ENCODE measurements at places on chromosomes 13 and 19.

DNA sequence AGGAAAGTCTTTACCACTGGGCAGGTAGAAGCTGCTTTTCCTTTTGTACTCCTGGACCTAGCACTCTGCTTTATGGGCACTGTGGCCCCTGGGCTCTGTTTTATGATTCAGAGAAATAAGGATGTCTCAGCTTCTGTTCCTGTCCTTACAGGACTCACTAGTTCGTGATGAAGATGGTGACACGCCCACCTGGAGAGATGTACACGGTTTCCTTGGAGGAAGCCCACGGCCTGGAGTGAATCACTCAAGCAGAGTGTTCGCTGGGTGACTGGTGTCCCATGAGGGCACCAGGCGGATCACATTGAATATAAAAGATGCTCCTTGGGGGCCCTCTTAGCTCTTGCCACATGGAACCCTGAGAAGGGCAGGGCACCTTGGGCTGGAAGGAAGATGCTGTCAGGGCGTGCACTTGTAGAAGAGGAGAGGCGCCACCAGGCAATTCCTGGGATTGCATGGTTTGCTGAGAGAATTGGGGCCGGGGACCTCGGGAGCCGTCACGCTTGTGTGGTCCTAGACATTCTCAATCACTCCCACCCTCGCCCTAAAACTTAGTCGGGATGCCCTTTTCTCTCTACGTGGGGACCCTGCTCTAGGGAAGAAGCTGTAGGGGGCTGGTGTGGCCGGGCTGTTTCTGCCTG is 202.6 kb downstream of the TSHZ3 start:
- DNase-seq: no peak

DNA sequence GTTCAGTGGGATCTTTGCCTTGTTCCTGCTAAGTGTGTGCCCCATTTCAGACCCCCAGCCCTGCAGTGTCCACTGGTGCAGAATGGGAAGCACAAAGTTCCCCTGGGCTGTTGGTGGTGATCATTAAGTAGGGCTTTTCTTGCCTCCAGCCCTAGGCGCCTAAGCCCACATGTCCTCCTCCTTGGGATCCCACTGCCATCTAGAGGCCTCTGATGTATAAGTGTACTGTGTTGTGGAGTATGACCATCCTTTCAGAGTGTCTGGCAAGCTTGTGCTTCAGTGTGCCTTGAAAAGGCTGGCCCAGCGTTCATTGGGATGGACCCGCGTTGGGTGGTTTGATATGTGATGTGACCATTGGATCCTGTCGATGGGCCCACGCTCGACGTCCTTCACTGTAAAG is 71.2 kb downstream of the WASF3 start:
- no peak for DNase-seq

- peak; percentile 33 for DNase-seq
Observed at GRCh38 chr19:13781547-13781946, 7.3 kb downstream of the C19orf53 start.

DNA sequence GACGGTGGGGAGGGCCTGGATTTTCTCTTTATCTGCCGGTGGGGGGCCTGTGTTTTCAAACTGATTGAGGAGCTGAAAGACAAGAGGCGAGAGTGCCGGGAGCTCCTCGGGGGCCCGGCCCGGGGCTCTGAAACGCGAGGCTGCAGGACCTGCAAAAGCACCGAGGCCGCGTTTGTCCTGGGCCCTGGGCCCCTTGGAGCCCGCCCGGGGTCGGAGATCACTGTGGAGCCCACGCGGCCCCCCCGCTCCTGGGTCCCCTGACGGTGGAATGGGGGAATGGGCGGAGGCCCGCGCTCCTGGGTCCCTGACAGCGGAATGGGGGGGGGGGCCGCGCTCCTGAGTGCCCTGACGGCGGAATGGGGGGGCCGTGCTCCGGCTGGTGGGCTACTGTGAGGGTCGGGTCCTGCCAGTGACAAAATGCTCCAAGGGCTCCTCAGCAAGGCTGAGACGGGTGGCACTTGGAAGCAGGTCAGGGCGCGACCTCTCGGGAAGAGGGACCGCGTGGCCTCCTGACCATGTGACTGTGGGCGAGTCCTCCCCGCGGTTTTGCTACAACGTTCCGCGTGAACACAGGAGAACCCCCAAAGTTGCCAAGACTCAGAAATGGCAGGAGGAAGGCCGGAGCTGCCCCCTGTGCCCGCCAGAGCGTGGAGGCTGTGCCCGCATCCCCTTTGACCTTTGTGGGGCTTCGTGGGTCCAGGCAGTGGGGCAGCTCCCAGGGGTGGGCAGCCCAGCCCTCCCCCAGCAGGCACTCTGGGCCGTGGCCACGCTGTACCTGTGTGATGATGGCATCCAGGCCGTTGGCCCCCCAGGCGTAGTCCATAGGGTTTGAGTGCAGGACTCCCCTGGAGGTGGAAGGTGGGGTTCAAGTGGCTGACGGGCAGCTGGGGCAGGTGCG is 9.5 kb downstream of the FGF22 start:
- no peak for DNase-seq

GRCh38 chr13:99133848-99134247 is 66.8 kb upstream of the UBAC2 start:
- no peak for DNase-seq

- DNase-seq: no peak
Observed at GRCh38 chr13:67328895-67329294, 98.8 kb upstream of the PCDH9 start.

GRCh38 chr19:35718345-35719041 is 690 bp downstream of the KMT2B start:
- DNase-seq: no peak

GRCh38 chr19:40416918-40417642 is 3.9 kb upstream of the PRX start:
- no peak for DNase-seq

- no peak for DNase-seq
Observed at GRCh38 chr13:35874704-35875103, 256.5 kb downstream of the DCLK1 start.

DNA sequence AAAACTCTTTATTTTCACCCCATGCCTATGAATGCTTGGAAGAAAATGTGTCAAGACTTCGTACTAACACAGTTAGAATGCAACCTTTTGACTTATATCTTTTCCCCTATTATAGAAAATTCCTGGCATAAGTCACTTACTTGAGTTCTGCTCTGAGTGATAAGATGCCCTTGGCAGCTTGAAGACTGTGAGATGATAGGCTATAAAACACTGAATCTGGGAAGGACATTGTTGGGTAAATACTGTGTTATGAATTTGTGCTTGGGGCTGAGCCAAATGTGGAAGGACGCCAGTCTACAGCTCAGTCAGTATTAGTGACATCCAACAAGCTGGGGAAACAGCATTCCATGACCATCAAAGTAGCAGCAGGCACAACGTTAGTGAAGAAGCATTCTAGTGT is 368.0 kb upstream of the SGCG start:
- DNase-seq: no peak

DNA sequence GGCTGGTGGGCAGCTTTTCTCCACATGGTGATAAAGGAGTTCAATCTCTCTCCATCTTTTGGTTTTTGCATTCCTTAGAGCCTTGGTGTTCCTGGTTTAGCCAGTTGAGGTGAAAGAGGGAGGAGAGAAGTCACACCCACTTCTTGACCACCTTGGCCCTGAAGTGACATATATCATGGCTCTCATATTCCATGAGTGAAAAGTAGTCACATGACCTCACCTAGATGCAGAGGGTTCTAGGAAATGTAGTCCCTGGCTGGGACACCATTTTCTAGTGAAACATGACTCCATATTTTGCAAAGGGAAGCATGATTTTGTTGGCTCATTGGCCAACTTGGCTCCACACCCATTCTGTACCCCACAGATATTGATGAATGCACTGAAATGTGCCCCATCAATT is 16.1 kb downstream of the ADGRE1 start:
- DNase-seq: no peak

DNA sequence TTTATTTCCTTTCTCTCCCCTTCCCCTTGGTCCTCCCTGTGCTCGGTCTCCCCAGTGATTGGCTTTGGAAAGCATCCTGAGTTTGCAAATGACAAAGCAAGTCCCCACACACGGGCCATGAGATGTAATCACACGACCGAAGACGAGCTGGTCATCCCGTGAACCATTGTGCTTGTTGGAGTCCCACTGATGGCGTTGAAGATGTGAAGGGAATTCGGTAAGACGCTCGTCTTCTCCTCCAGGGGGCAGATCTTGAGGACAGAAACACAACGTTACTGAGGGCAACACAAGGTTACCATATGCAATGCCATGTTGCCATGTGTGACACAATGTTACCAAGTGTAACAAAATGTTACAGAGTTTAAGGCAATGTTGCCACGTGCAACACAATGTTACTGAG is 42.0 kb upstream of the SLC15A1 start:
- no peak for DNase-seq

DNA sequence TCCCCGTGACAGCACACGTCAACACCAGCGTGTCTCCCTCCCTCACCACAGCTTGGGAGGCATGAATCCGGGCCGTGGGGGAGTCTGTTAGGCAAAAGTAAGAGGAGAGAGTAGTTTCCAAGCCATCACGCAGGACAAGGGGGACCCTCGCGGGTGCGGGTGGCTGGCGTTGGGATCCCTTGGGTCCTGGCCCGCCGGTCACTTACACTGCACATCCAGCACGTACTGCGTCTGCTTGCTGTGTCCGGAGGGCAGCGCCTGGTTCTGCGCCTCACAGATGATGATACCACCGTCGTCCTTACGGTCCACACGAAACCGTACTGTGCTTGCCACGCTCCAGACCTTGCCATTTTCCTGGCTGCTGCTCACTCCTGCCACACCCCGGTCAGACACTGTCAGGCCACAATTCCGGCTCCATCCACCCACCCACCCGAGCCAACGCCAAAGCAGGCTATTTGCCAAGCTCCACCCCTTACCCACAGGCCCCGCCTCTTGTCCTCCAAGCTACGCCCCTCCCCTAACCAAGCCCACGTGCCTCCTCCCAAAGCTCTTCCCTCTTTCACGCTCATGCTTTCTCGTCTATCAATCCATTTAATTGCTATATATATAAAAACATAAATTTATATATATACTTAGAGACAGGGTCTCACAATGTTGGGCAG is 6.6 kb upstream of the ZNF428 start:
- DNase-seq: no peak

GRCh38 chr13:65836066-65836465 is 1394.1 kb downstream of the PCDH9 start:
- no peak for DNase-seq

DNA sequence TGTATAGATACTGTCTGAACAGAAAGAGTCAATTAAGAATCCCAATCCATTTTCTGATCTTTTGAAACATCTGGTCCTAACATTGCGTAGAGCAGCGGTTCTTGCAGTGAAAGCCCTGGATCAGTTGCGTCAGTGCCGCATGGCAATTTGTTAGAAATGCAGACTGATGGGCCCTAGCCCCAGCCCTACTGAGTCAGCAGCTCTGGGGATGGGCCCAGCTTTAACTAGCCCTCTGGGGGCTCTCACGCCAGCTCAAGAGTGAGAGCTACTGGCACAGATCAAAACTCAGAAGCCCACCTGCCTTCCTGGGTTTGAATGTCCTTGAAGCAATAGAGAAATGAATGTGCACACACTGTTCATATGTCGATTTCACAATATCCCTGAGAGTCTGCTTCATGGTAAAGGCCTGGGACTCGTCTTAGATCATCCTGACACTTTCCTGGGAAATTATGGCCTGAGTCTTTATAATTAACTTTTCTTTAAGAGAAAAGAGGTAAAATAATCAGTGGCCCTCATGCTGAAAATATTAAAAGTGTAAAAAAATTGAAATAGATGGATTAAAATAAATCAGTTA is 206.8 kb upstream of the TMTC4 start:
- DNase-seq: no peak

DNA sequence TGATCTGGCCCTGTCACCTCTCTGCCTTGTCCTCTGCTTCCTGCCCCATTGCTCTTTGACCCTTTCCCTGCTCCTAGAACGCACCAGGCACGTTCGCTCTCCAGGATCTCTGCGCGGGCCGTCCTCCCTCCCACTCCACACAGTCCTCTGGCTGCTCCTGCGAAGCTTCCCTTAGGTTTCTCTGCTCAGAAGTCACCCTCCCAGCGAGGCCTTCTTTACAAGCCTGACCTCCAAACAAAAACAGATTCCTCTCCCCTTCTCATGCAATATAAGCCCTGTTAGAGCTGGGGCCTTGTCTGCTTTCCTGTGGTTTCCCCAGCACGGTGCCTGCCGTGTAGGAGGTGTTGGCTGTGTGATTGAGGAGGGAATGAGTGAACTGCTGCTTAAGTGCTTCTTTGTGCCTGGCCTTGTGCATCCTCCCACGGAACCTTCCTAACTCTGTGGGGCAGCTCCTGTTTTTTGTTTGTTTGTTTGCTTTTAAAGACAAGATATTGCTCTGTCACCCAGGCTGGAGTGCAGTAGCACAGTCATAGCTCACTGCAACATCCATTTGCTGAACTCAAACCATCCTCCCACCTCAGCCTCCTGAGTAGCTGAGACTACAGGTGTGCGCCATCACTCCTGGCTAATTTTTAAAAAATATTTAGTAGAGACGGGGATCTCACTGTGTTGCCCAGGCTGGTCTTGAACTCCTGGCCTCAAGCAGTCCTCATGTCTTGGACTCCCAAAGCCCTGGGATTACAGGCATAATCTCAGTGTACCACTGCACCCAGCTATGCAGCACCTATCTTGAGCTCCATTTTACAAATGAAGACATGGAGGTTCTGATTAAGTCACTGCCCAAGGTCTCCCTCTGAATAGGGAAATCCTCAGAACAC is 82.0 kb downstream of the SIPA1L3 start:
- DNase-seq: no peak

- DNase-seq: no peak
Observed at GRCh38 chr19:52660981-52661380, 22.8 kb upstream of the ZNF83 start.

DNA sequence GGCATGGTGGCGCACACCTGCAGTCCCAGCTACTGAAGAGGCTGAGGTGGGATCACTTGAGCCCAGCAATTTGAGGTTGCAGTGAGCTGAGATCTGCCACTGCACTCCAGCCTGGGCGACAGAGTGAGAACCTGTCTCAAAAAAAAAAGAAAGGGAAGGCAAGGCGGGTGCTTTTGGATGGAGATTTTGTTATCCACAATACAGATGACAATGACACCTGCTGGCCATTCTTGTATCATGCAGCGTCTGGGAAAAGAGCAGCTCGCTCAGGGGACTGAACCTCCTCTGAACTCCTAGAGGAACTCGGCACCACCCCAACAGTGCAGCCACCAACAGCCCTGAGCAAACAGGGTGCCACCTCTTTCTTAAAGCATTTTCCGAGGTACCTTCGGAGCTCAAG is 22.8 kb downstream of the HAUS8 start:
- DNase-seq: no peak

DNA sequence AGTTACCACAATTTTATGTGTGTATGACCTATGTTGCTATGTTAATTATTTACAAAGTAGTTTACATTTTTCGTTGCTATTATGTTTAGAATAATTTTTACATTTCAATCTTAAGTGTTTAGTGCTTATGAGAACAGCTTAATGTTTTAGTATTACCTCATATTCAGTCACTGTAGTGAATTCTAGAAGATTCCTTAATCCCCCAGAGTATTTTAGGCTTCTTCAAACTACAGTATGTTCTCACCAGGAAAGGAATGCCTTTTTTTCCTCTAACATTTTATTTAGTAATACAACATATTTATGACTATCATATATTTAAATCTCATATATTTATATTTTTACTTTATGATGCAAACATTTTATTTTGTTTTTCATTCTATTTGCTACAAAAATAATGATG is 612.1 kb upstream of the KLHL1 start:
- no peak for DNase-seq

GRCh38 chr13:95378603-95379002 is 77.4 kb upstream of the ABCC4 start:
- no peak for DNase-seq

All from GOT3 (cell line).